ENCODE measurements at places on chromosomes 1 and 21.

- DNase-seq, result no peak
Observed at GRCh38 chr21:42534421-42535378, 21.0 kb downstream of the SLC37A1 start.

DNA sequence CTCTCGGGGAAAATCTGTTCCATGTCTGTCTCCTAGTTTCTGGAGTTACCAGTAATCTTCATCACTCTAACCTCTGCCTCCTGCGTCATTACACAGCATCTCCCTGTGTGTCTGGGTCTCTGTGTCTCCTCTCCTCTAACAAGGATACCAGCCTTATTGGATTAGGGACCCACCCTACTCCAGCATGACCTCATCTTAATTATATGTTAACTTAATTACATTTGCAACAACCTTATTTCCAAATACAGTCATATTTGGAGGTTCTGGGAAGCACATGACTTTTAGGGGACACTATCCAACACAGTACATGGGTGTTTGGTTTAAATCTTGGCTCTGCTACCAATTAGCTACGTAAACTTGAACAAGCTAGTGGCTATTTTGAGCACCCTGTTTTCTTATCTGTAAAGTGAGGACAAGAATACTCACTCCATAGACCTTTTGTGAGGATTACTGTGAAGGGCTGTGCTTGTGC lies 83.9 kb upstream of the SGIP1 start:
- DNase-seq, result no peak

DNA sequence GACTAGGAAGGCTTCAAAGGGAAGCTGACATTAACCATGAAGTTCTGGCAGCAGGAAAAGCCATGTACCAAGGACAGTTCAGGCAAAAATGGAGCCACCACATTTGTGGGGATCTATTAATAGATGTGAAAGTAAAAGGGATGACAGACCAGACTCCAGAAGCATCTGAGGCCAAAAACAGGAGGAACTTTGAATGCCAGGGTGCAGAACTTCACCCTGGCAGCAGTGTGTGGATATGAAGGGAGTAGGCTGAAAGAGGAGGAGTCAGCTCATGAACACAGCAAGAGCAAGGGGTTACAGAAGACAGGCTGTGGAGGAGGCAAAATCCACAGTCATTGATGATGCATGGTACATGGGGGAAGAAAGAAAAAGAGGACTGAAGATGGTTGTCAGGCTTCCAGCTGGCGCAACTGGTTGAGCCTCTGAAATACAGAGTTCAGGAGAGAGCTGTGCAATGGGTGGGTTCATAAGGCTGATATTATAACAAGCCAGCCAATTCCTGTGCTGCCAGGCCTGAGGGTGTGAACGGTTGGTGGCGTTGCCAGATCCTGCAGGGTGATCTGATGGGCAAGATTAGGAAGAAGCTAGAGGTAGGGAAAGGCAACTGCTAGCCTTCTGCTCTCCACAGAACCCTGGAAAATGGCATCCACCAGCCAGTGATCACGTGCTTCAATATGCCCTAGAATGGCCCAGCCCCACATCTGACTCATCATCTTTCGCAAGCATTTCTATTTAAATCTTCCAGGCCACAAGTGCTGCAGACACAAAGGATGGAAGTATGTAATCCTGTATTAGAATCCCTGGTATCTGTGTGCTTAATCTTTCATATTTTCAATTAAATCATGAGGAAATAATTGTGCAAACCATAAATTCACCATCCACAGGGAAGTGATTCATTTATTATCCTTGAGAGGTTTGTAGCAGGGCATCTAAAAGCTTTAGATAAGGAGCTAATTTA lies 81.9 kb downstream of the SLC25A24 start:
- DNase-seq, result no peak

GRCh38 chr1:85612704-85613361 lies 32.3 kb downstream of the CCN1 start:
- no peak for DNase-seq

- DNase-seq, result no peak
Observed at GRCh38 chr1:156115514-156116374, 1.2 kb downstream of the LMNA start.

GRCh38 chr1:155073377-155074242 lies 5.0 kb upstream of the EFNA3 start:
- no peak for DNase-seq

GRCh38 chr1:184437291-184437690 lies 50.5 kb downstream of the C1orf21 start:
- DNase-seq, result no peak

- DNase-seq, result no peak
Observed at GRCh38 chr1:48048064-48048463, 50.9 kb upstream of the TRABD2B start.

DNA sequence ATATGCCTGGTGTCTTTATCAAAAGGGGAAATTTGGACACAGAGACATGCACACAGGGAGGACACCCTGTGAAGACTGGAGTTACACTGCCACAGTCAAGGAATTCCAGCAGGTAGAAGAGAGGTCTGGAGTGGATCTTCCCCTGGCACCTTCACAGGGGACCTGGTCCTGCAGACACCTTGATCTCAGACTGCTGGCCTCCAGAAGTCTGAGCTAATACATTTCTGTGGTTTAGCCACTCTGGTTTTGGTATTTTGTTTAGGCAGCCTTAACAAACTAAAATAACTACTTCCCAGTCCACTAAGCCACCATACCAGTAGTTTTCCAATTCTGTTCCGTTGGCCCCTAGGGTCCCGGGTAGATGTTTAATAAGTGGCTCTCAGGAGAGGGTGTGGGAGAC lies 164.7 kb downstream of the SETD4 start:
- no peak for DNase-seq

DNA sequence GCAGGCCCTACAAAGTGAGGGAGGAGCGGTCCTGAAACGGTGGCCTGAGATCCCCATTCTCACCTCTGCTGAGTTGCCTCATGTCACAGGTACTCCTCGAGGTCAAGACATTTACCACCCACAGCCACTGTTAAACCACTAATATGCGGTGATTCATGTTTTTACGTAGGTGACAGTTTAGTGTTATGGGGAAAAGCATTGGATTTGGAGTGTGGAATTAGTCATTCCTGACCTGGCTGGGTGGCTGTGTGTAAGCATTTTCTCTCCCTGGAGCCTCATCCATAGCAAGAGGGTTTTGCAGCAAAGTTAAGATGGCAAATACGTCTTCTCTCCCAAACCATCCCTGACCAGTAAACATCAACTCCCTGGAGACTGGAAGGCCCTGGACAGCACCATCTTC lies 57.8 kb upstream of the KCNJ6 start:
- no peak for DNase-seq

DNA sequence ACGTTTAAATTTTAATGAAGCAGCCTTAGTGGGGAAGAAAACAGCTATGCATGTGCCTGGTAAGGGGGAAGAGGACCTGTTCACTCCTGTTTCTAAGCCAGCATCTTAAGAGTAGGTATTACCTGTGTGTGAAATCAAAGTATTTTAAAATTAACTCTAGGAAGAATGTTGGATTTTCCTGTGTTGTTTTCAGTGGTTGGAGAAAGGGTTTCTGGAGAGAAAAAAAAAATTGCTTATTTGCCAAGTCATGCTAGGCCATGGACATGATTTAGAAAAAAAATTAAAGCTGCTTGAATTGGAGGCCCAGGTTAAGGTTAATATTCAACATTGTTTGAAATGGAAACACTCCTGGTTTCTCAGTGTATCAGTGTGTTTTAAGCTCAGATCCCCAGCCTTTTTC lies 42.9 kb upstream of the DNAJC6 start:
- no peak for DNase-seq

DNA sequence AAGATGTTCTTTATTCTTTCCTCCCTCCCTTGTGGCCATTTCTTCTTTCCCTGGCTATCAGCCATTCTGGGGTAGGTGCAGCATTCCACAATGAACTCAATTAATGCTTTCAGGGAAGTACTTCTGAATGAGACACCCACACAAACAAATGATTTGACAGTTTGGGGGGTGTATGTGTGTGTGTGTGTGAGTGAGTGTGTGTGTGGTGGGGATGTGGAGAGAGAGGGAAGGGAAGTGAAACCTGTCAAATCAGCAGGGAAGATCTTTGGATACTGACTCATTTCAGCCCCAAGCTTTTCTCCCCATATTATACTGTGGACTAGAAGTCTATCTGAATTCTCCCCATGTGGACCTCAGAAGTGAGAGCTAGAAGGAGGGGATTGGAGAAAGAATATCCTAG lies 154.9 kb upstream of the CD34 start:
- DNase-seq, result no peak

DNA sequence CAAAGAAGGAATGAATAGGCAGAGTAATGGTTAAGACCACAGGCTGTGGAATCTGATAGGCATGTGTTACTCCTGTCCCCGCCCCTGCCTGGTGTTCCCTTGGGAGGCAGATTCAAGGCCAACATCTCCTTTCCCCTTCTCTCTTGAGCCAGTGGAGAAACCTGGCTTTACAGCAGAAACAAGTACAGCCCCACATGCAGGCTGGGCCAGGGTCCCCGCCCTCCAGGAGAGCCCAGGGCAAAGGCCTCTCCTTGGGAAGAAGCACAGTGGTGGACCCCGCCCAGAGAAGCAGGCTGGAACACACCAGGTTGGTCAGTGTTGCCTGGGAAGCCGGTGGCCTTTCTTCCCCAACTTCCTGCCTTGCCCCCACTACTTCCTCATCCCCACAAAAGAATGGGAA lies 6.8 kb downstream of the C1orf167 start:
- DNase-seq, result no peak

GRCh38 chr1:5967351-5968160 lies 24.7 kb downstream of the NPHP4 start:
- DNase-seq, result no peak

GRCh38 chr1:1309251-1310108 lies 1.1 kb downstream of the PUSL1 start:
- no peak for DNase-seq

GRCh38 chr1:68271596-68271995 lies 39.3 kb upstream of the WLS start:
- no peak for DNase-seq

DNA sequence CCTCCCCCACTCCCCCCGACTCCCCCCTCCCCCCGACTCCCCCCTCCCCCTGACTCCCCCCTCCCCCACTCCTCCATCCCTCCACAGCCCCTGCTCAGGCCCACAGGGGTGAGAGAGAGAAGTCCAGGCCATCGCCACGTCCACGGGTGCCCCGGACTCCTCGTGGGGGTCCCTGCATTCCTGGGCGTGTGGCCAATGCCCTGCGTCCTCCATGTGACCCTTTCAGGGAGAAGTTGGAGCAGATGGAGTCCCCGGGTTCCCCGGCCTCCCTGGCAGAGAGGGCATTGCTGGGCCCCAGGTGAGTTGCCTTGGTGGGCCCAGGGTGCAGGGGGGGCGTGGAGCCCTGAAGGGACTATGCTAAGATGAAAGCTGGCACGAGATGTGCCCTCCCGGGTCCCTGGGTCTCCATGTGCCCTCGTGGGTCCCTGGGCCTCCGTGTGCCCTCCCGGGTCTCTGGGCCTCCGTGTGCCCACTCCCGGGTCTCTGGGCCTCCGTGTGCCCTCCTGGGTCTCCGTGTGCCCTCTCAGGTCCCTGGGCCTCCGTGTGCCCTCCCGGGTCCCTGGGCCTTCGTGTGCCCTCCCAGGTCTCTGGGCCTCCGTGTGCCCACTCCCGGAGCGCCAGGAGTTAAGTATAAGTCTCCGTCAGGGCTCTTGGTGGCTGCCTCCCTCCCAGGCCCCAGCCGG lies 52.0 kb downstream of the SLC19A1 start:
- DNase-seq, result no peak

All from stimulated activated CD8-positive, alpha-beta memory T cell treated with anti-CD3 and anti-CD28 coated beads, Interleukin-2, amount 100 ng/mL, for 1 hour (primary cell).